Motor neuron (in vitro differentiated cells): ENCODE measurements at places on chromosomes 16 and 17.

DNA sequence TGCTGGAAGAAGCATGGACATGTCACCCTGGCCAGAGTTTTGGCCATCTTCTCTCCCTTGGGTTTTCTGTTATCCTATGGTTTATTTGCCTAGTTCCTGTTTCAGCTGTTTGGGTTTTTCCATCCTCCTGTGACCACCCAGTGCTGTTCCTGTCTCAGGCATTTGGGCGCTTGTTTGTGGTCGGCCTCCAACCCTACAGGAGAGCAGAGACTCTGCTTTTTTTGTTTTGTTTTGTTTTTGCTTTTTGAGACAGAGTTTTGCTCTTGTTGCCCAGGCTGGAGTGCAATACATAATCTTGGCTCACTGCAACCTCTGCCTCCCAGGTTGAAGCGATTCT lies 3.3 kb upstream of the ZC3H7A start:
- ATAC-seq: no peak

GRCh38 chr17:30196504-30196903 lies 39.0 kb downstream of the SLC6A4 start:
- ATAC-seq: no peak

DNA sequence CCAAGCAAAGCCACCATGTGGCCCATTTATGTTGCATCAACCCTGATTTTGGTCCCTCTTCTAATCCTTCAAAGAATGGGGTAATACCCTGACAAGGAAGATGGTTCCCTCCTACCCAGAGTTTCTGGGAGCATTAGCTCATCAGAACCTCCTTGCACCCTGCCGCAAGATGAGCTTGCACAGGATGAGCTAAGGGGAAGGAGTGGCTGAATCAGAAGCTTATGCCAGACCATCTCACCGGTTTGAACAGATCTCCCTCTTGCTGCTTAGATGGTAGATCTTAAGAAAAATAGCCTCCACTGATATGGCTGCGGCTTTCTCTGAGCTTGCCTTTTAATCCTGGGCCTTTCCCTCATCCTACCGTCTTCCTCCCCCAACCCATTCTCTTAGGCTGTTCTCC lies 175.1 kb downstream of the SOX9 start:
- no peak for ATAC-seq

- ATAC-seq: no peak
Measured at GRCh38 chr17:30506481-30506880, 29.3 kb downstream of the GOSR1 start.

GRCh38 chr17:40348562-40349476 lies 15.7 kb downstream of the GJD3 start:
- no peak for ATAC-seq

DNA sequence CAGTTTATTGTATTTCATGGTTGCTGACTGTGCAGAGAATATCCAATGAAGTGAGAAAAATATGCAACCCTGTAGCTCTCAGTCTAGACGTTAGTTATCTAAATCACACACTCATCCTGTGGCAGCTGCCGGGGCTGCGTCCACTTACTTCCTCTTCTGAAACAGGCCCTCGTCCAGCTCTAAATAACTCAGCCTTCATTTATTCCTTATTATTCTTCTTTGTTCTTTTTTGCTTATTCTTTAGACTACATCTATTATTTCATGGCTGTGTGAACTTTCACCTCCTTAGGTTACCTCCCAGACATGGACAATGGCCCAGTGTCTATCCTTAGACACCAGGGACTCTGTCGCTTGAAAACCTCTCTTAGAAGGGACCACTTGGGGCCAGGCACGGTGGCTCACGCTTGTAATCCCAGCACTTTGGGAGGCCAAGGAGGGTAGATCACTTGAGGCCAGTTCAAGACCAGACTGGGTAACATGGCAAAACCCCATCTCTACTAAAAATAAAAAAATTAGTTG lies 3.4 kb upstream of the THUMPD1 start:
- no peak for ATAC-seq

GRCh38 chr17:72838068-72838467 lies 254.4 kb downstream of the SLC39A11 start:
- ATAC-seq: no peak

- no peak for ATAC-seq
Measured at GRCh38 chr16:85788819-85789218, 10.5 kb downstream of the EMC8 start.

GRCh38 chr16:48188449-48189102 lies 32.8 kb upstream of the ABCC12 start:
- ATAC-seq: no peak

DNA sequence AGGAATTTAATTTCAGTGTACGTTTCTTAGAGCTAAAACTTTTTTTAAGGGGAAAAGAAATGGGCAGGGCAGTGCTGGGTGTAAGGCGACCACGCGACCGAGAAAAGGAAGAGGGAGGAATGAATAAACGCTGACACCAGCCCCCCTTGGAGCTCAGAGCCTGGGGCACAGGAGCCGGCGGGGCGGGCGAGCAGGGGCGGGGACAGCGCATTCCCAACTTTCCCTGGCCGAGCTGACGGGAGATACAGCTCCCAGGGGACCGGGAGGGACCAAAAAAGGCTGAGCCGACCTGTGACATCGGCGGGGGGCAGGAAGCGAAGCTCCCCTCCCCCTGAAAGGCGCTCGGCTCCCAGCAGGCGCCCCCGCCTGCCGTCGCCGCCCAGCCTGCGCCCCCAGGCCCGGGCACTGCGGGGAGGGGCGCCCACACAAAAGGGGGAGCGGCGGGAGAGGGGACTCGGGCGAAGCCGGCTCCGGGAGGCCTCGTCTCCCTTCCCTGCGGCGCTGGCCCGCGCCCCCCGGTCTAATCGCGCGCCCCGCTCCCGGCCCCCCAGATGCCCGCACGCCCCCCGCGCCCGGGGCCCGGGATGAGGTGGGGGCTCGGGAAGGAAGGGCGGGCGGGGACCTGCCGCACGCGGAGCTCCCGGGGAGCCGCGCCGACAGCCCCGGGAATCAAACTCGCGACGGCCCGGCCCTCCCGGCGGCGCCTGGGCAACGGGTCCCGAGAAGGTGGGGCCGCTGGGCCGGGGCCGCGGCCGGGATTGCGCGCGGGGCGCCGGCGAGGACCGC lies 622 bp downstream of the CUEDC1 start:
- ATAC-seq: peak; percentile 68

DNA sequence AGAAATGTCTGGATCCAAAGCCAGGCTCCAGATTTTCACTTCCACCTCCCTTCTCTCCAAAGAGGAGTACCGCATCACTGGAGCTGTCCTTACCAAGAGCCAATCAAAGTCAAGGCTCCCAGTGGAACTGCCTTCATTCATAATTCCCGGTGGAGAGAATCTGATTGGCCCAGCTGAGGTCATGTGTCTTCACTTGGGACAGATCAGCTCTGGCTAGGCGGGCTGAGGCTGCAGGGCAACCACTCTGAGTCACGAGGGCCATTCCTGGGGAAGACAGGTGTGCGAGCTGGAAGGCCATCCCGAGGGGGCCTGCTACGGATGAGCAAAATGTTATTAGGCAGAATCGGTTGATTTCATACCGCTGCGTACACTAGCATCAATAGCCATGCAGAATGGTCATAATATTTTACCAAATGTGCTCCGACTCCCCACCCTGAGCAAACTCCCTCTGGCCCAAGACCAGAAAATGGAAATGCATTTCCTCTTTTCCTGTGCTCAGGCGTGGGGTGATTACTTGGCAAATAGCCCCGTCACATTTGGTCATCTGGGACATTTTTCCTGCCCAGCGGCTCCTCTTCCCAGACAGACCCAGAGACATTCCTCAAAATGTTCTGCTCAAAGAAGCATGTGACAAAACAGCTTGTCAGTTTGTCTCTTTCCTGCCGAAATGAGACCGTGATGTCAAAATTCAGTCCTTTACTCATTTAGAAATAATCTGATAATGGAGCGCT lies 111.1 kb downstream of the AIPL1 start:
- ATAC-seq: peak; percentile 27

DNA sequence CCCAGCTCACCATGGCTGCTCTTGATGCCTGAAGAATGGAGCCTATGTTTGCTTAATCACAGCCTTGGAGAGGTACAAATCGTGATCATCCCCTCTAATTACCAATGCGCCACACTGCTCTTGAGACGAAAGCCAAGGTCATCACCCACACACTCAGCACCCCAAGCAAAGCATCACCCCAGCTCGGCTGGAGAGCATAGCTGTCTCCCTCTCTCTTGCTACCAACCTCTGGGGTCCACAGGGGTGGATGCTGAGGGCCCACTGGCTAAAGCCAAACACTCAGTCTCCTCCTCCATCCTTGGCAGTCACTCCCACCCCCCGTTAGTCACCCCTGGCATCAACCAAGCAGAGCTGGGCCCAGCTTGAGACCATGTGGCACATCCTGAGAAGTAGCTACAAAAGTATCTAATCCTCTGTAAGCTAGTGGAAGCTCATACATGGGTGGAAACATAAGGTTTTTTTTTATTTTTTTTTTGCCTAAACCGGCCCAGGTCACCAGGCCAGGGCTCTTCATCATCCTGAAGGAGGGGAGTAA lies 44.8 kb downstream of the PIMREG start:
- no peak for ATAC-seq

DNA sequence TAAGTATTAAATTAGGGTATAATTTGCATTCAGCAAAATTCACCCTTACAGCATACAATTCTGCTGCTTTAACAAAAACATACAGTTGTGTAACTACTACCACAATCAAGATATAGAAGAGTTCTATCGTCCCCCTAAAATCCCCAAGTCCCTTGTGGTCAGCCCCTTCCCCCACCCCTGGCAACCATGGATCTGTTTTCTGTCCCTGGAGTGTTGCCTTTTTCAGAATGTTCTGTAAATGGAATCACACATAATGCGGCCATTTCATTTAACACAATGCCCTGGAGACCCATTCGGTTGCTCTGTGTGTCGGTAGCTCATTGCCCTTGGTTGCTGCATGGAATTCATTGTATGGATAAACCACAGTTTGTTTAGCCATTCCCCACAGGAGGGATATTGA lies 190.2 kb downstream of the IRX5 start:
- no peak for ATAC-seq

- ATAC-seq: no peak
Measured at GRCh38 chr17:64133546-64134215, 3.7 kb upstream of the ERN1 start.

- no peak for ATAC-seq
Measured at GRCh38 chr17:72199256-72199655, 78.4 kb downstream of the SOX9 start.

- ATAC-seq: peak; percentile 88
Measured at GRCh38 chr16:48164907-48165715, 9.3 kb upstream of the ABCC12 start.

- no peak for ATAC-seq
Measured at GRCh38 chr16:77711179-77711578, 11.1 kb upstream of the NUDT7 start.

GRCh38 chr16:56824331-56824730 lies 40.7 kb upstream of the SLC12A3 start:
- ATAC-seq: peak; percentile 91

- ATAC-seq: no peak
Measured at GRCh38 chr17:9875441-9875840, 29.6 kb downstream of the RCVRN start.

- ATAC-seq: no peak
Measured at GRCh38 chr16:25143928-25144327, 32.4 kb downstream of the LCMT1 start.

DNA sequence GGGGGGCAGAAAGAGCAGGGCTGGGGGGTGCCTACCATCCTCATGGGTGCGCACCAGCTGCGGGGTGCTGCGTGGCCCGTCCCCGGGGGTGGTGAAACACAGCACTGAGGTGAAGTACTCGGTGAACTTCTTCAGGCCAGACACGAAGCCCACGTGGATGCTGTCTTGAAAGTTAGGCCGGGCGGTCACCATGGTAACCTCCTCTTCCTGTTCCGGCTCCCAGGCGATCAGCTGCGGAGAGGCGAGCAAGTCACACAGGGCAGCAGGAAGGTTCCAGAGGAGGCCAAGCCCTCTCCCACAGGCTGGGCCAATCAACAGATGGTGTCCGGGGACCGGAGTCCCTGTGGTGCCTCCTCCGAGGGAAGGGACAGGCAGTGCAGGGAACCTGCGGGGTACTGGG lies 90.1 kb upstream of the CDC42EP4 start:
- peak; percentile 97 for ATAC-seq

DNA sequence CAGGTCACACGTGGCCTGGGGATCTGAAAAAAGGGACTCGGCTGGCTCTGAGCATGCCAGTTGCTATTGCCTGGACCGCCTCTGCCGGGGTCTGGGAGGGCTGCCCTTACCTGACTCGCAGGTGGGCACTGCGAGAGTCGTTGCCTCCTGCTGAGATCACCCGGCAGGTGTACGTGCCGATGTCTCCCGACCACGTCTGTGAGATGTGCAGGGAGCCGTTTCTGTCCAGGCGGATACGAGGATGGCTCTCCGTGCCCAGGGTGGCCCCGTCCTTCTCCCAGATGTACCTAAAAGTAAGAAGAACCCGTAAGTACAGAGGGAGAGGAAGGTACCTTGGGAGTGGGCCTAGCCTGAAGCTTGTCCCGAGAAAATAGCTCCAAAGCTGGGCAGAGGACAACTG lies 112.0 kb upstream of the CDC42EP4 start:
- no peak for ATAC-seq

DNA sequence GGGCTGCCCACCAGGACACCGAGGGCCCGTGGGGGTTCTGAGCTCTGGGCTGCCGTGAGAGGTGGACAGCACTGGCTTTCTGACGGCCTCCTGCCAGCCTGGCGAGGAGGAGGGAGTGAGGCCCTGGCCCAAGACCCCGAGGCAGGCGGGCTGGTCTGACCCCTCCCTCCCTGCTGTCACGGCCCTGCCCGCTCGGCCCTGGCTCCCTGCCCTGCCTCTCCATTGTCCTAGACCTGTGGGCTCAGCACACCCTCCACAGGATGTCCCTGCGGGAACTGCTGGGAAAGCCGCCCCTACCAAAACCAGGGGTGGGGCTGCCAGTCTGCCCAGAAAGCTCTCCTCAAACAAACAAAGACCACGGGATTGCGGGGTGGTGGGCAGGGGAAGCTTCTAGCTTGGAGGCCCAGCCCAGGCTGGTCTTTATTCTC lies 20.7 kb downstream of the SPNS2 start:
- ATAC-seq: peak; percentile 67

- ATAC-seq: no peak
Measured at GRCh38 chr17:65656390-65657250, 95.2 kb upstream of the AXIN2 start.

DNA sequence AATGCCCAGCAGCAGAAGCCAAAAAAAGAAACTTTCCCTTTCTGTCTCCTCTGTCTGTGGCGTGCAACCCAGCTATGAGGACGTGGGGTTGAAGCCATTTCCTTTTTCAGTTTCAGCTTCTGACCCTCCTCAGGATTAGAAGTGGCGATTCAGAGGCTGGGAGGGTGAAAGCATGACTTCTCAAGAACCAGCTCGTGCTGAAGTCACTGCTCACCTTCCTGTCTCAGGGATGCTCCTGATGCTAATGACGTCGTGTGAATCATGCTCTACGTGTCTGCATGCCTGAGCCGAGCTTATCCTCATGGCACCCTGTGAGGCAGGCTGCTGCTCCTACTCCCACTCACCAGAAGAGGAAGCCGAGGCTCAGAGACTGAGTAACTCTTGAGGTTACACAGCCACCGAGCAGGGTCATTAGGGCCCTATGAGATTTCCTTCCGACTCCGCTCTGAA lies 5.7 kb upstream of the LPO start:
- ATAC-seq: peak; percentile 39

GRCh38 chr16:79190542-79190941 lies 410.0 kb downstream of the MAF start:
- no peak for ATAC-seq

- ATAC-seq: no peak
Measured at GRCh38 chr16:17062676-17063075, 408.1 kb downstream of the XYLT1 start.

GRCh38 chr17:80474961-80475909 lies 1.2 kb downstream of the NPTX1 start:
- ATAC-seq: peak; percentile 3

GRCh38 chr16:74252329-74252728 lies 44.3 kb upstream of the PSMD7 start:
- no peak for ATAC-seq

- ATAC-seq: no peak
Measured at GRCh38 chr17:8333281-8333680, 6.4 kb upstream of the ODF4 start.
